ENCODE measurements at places on chromosomes 6 and 20.

DNA sequence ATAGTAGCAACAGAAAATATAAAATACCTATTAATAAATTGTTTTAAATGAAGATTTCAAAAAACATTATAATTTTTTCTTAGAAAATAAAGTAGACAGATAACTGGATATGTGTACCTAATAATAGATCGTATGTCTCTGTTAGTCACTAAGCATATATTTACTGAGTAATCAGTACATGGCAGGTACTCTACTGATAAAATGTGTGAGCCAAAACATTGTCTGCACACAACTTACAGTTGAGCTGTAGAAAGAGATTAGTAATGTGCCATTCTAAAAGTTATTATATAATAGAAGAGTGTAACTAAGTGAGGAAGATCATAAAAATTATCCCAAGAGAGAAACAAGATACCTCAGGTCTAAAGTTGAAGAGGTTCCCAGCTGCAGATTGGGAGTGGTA lies 929.9 kb upstream of the EPHA7 start:
- DNase-seq, result no peak

DNA sequence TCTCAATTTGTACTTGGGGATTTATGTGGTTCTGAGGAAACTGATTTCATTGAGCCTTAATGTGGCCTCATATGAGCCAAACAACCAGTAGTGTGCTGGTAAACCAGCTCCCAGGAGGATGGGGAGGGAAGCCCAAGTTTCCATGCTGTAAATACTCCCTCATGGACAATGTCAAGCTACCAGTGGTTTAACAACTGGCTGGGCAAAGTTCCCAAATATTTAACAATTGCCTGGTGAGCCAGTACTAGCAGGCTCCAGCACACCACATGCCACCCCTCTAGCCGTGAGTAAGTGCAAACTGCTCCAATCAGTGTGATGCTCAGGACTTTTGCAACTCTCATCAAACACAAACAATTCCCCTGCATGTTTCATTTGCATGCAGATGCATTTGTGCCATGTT lies 19.2 kb upstream of the CDKN1A start:
- DNase-seq, result no peak

GRCh38 chr6:37822851-37823682 lies 3.5 kb downstream of the ZFAND3 start:
- no peak for DNase-seq

- DNase-seq, result no peak
Observed at GRCh38 chr20:8212286-8212685, 80.2 kb downstream of the PLCB1 start.

GRCh38 chr6:131082335-131082734 lies 19.3 kb upstream of the EPB41L2 start:
- no peak for DNase-seq
